ENCODE measurements at places on chromosomes 6 and 20.

DNA sequence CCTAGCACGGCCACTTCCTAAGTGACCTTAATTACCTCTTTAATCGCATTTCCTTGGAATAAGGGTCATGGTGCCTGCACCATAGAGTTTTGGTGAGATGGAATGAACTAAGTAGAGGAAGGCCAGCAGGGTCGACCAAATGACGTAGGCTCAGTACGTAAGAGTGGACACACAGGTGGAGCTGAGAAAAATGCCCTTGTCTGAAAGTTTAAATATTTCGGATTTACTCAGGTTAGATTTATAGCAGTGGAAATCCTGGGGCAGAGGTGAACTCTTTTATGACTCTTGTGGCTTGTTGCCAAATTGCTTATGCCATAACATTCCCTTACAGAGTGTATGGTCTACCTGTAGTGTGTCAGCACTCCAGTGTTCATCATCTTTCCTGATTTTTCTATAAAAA, 23.6 kb upstream of the BTBD3 start:
- no peak for DNase-seq

- no peak for DNase-seq
Observed at GRCh38 chr20:6134592-6134991, 11.8 kb upstream of the FERMT1 start.

- DNase-seq, result no peak
Observed at GRCh38 chr20:54237116-54237943, 29.4 kb downstream of the PFDN4 start.

- DNase-seq, result no peak
Observed at GRCh38 chr6:40917603-40918002, 121.4 kb downstream of the UNC5CL start.

GRCh38 chr6:169146521-169146920, 107.1 kb downstream of the THBS2 start:
- DNase-seq, result no peak

DNA sequence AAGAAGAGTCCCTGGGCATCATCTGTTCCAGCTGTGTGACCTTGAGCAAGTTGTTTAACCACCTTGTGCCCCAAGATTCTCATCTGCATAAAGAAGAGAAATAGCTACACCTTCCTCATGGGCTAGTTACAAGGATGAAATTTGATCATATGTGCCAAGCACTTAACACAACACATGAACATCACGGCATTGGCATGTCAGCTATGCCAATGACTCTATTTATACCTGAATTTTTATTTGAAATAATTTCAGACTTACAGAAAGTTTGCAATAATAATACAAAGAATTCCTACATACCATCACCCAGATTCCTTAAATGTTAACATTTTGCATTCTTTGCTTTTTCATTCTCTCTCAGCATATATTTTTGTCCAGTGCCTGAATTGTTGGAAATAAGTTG, 21.0 kb upstream of the TCF15 start:
- DNase-seq, result no peak

DNA sequence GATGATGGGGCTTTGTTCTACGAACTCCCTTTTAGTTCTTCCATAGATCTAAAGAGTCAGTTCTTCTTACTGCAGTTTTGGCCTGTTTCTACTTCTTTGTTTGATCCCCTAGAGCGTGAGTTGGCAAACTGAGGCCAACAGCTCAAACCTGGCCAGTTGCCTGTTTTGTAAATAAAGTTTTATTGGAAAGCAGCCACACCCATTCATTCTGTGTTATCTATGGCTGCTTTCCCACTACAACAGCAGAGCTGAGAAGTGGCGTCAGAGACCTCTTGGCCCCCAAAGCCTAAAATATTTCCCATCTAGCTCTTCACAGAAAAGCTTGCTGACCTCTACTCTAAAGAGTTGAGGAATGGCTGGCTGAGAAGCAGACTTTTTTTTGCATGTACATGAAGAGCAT, 52.2 kb downstream of the EYA2 start:
- no peak for DNase-seq

DNA sequence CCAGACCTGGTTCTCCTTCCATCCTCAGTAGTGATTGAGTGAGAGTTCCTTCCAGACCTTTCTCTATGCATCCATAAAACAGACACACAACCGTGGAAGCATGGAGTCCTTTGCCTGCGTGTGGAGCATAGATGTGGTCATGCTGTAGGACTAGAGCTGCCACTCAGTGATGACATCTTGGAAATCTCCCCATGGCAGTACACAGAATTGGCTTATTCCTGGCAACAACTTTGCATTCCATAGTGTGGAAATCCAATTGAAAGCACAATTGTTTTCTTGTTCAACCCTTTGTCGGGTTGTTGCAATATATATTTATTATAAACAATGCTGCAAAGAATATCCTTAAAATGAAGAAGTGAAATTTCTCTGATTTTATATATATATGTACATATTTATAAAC, 547.8 kb downstream of the CDH26 start:
- no peak for DNase-seq

DNA sequence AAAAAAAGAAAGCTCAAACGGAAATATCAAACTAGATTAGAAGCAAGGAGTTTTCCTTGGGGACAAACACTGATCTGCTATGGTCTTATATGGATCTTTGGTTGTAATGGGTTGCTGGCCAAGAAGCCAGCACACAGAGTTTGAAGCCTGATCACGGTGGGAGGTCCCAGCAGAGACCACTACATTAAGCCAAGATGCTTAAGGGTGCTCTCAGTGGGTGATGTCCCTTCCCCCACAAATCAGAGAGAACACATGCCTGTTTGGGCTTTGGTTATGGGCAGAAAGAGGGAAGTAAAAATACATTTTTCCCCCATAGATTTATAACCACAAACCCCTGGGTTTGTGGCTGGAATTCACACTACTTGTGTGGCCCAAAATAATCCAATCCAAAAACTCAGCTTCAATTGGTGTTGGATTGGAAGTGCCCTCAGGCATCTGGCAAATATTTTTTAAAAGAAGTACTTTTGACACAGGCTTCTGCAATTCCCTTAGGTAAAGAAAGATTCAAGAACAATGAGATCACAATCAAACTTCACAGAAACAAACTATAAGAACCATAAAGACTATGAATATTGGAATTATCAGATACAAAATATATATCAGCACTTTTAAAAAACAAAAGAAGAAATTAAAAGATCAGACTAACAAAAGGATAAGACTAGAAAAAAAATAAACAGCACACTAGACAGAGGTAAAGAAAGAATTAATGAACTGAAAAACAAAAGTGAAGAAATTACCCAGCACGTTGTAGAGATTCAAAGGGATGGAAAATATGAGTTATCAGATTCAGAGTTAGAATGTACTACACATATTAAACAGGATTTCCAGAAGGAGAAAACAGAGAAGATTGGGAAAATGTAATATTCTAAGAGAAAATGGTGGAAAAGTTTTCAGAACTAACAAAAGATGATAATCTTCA, 44.7 kb downstream of the ESF1 start:
- no peak for DNase-seq

- no peak for DNase-seq
Observed at GRCh38 chr6:68689910-68690309, 54.8 kb downstream of the ADGRB3 start.

- no peak for DNase-seq
Observed at GRCh38 chr6:30041821-30042220, 19.2 kb upstream of the POLR1H start.

- DNase-seq, result no peak
Observed at GRCh38 chr20:62359043-62359490, 8.0 kb downstream of the LAMA5 start.

GRCh38 chr6:159616456-159616855, 76.6 kb downstream of the SOD2 start:
- no peak for DNase-seq

- peak; percentile 93 for DNase-seq
Observed at GRCh38 chr20:4064144-4064909, 49.0 kb upstream of the RNF24 start.

DNA sequence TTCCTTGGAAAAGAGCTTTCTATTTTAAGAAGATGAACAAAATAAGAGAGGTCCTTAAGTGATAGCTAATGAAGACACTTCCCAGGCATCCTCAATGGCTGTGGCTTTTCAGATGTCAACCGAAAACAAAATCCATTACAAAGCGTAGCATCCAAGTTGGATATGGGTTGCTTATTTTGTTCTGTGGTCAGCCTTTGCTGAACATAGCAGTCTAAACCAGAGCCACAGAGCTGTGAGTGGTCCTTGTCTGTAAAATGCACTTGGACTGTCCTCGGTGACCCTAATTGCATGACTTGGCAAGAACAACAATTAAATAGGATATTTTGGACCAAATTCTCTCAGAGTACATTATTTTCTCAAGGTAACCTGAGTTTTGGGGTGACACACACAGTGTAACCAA, 10.4 kb upstream of the BFSP1 start:
- DNase-seq, result no peak

GRCh38 chr20:40860487-40860902, 168.1 kb upstream of the TOP1 start:
- peak; percentile 53 for DNase-seq

GRCh38 chr6:57137350-57137749, 34.8 kb upstream of the BAG2 start:
- DNase-seq, result no peak

DNA sequence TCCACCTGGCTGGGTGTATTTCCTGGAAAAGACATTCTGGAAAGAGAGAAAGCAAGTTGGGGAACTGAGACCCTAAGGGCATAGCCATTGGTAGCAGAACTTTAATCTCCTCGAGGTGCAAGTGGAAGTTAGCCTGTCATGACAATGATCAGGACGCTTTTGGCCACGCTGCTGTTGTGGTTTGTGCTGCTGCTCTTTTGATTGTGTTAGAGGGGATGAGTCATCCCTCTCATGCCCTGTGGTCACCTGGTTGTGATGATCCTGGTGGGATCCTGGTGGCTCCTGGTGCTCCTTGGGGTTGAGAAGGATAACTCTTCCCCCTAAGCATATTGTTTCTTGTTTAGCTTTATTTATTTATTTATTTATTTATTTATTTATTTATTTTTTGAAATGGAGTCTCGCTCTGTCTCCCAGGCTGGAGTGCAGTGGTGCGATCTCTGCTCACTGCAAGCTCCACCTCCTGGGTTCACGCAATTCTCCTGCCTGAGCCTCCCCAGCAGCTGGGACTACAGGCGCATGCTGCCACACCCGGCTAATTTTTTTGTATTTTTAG, 350.3 kb downstream of the KIF16B start:
- DNase-seq, result no peak

DNA sequence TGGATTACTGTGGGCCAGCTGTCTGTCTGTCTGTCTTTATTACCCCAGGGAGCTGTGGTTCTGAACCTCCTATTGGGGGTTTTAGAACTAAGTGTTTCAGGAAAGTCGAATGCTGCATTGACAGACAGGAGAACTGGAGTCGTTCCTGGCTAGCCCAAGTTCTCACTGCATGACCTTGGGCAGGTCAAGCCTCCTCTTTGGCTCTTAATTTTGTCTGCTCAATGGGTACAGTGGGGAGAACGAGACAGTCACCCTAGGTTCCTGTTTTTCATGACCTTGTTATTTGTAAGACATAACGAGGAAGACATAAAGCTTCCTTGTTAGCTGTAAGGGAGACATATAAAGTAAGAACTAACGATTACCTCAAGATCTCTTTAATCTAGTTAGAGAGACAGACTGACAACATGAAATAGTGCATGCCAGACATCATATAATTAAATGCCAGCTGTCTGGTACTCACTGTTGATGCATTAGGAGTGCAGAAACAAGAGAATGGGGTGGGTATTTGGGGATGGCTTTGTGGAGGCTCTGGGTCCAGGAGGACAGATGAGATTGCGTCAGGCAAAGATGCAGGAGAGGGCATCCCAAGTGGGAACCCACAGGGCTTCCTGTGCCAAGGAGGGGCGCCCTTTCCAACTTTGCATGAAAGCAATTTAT, 3.7 kb upstream of the CCDC167 start:
- DNase-seq, result no peak

DNA sequence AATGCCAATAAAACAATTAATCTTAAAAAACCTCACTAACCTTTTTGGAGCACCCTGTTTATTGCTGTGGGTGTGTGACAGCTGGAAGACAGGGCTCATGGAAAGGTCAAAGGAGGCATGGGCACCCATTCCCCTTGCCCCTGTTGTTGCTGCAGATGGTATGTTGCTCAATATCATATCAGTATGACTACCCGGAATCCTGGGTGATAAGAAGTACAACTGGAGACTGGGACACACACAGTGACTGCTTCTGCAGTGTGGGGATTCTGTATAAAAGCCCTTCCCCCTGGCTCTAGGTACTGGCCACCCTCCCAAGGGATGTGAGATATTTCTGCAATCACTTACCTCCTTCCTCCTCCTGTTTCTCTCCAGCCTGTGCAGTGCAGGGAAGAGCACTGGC, 47.3 kb upstream of the IL20RA start:
- DNase-seq, result no peak

DNA sequence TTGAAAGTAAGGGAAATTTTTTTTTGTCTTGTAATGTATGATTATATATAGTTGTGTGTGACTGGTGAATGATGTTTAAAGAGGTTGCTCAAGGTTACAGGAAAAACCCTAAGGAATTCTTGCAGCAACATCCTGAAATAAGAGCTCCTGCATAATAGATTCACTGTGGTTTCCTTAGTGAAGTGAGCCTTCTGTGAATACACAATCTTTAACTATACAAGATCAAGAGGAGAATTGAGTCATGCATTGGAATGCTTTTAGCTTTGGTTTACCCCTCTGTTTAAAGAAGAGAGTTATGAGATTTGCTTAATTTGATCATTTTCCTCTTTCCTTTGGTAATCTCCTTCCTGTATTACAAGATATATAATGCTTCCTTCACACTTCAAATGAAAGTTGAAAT, 141.6 kb upstream of the EYA4 start:
- DNase-seq, result peak; percentile 90

- DNase-seq, result no peak
Observed at GRCh38 chr20:17171746-17172280, 55.0 kb upstream of the PCSK2 start.

DNA sequence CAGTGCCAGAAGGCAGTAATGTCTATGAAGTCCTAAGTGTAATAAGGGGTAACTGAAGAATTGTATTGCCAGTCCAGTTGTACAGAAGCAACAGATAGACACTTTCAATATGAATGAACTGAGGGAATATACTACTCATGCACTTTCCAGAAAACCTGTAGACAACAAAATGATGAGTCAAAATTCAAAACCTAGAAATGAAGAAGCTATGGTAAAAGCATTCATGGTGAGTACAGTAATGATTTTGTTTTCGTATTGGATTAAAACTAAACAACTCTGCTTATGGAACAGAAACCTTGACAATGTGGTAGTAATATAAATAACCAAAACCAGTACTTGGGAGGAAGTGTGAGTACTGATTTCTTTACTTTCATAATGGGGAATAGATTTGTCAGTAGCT, 35.0 kb downstream of the ARMC2 start:
- no peak for DNase-seq

GRCh38 chr20:2206957-2207769, 88.6 kb upstream of the TGM3 start:
- DNase-seq, result no peak
